Mucosa of descending colon (tissue), 3 donors: ENCODE measurements at places on chromosomes 4 and X. TPM values are rescaled to one million over a fixed set of nuclear protein-coding genes. Genes with fewer than 3 reads are reported as not detected.

- DNase-seq, result no peak
Measured at GRCh38 chrX:69045616-69046345, 119.5 kb downstream of the PJA1 start.

DNA sequence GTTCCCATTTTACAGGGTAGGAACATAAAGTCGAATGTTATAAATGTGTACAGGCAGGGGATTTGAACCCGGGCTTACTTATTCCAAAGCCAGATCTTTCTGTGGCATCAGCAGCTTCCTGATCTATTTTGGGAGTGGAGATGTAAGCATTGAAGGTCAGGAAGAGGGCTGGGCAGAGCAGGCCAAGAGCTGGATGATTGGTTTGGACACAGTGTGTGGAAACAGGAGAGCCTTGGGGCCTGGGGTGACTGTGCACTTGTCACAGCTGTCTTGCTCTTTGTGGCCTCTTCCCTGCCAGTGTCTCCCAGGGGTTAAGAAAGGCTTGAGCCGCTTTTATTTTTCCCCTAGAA, 127.9 kb upstream of the ENPP6 start:
- DNase-seq, result peak; percentile 47

- no peak for DNase-seq
Measured at GRCh38 chr4:47209833-47210232, 178.5 kb downstream of the GABRB1 start.

Gene ASB5
- 0.75 TPM for total RNA-seq

DNA sequence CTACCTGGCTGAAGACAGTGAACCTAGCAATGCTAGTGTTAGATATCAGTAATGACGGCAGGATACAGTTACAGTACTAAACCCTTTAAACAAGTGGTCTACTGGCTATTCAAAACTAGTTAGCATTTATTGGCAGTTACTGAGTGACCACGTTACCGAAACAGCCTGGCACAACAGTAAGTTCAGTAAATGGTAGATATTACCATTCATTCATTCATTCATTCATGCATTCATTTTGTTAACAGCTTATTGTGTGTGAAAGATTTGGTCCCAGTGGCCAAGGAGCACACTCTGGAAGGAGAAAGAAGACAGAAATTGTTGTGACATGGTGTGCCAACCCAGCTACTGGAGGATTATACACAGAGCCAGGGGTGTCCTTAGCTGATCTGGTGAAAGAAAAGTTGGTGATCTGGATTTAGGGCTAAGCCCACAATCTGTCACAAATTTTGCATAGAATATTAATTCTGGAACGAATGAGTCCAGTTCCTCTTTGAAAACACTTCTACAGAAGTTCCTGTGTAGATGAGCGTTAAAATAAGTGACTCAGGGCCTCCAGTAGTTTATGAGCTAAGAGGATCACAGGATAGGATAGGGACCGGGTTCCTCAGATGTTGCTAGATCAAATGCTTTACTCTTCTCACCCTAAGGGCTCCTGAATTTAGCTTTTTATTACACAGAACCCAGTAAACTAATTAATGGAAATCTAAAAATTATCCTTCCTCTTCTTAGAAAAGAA, 179.1 kb downstream of the CBR4 start:
- no peak for DNase-seq

- DNase-seq, result no peak
Measured at GRCh38 chrX:106957856-106958255, 37.7 kb downstream of the CLDN2 start.

Gene NRK
- 0.10 TPM for total RNA-seq

DNA sequence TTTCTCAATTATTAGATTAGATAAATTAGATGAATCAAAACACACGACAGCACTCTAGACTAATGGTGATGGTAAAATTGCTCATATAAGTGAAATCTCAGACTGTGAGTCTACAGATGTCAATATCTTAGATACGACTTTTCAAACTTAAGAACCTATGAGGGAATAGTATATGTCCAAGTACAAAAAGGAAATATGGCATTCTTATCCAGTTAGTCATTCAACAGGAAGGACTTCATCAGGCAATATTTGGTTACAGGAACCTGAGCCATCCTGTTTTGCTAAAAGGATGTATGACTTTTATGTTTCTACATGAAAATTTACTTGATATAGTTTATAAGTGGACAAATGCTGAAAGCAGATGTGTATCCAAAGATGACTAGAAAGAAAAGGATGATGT, 107.0 kb downstream of the CT47B1 start:
- DNase-seq, result no peak

DNA sequence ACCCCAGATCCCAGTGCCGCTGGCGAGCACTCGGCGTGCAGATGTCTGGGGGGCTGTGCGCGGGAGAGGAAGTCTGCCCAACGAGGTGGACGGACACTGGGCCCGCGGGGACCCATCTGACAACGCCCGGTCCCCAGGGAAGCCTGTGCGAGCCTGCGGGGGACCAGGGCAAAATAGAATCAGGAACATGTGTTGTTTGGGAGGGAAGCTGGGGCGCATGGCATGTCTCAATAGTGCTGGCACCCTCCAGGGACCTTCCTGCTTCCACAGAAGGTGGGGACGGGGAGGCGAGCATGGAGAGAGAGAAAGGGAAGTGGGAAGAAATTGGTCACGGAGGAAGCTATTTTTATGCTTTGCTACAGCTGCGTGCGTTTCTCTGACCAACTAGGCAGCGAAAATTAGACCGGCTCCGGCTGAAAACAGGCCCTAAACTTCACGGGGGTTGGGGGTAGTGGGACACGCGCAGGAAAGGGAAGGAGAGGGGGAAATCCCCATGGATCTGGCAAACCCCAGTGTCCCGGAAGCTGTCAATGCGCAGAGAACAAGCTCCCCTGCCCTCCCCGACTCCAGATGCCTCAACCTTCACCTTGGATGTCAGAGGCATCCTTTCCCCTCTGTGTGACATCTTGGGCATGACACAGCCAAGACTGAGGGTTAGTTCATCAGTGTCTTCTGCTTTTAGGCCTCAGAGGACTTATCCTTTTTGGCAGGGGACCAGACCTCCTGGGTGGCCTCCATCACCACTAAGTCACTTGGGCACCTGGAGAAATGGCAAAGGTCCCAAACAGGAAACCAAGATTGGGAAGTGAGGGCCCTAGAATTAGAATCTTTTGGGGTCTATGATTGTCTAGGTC, 169.8 kb upstream of the BCOR start:
- no peak for DNase-seq

GRCh38 chrX:33379839-33380238, 168.5 kb upstream of the DMD start:
- DNase-seq, result no peak

Gene CENPVL1
- not detected for total RNA-seq

Gene SCML1
- 12.9 TPM for total RNA-seq

- no peak for DNase-seq
Measured at GRCh38 chr4:137509855-137510282, 22.4 kb downstream of the PCDH18 start.

Gene MYOZ2
- total RNA-seq, result 0.63 TPM

GRCh38 chr4:122539861-122540465, 80.9 kb downstream of the IL21 start:
- no peak for DNase-seq

GRCh38 chr4:119244344-119244743, 31.8 kb downstream of the USP53 start:
- no peak for DNase-seq

DNA sequence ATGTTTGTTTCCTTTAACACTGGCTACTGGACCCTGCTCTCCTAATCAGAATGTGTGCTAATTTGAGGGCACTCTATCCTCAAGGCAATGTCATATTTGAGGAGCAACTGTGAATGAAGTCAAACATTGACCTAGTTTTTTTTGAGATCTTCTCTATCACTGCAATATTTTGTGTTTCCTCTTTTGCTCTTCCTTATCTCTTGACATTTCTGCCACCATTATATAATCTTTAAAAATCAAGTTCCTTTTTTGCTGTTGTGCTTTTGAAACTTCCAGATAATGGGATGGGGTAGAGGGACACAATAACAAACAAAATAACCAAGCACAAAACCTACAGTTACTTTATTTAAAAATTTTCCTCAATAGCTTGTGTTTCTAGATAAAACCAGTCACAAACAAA, 7.4 kb upstream of the WDFY3 start:
- no peak for DNase-seq

GRCh38 chrX:49960061-49960460, 37.7 kb downstream of the CLCN5 start:
- DNase-seq, result no peak

- peak; percentile 51 for DNase-seq
Measured at GRCh38 chr4:184382189-184382846, 92.0 kb downstream of the IRF2 start.

GRCh38 chr4:80125252-80126177, 52.5 kb upstream of the ANTXR2 start:
- DNase-seq, result peak; percentile 52

Gene XAGE2
- not detected for total RNA-seq

DNA sequence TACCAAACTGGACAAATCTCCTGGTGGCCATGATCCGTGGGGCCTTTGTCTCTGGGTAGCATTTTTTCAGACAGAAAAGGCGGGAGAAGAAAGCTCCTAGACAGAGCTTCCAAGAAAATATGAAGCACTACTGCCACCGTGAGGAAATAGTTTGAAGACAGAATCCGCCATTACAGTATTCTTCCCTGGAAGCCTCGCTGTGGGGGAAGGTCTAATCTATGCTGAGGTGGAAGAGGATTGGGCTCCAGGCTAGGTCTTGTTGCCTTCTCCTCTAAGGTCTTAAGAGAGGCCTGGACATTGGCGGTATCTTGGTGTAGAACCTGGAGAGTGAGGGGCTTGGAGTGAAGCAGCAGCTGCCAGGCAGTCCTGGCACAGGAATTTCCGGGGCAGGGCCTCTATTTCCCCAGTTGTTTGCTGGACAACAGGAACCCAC, 218.9 kb downstream of the OR13H1 start:
- no peak for DNase-seq

DNA sequence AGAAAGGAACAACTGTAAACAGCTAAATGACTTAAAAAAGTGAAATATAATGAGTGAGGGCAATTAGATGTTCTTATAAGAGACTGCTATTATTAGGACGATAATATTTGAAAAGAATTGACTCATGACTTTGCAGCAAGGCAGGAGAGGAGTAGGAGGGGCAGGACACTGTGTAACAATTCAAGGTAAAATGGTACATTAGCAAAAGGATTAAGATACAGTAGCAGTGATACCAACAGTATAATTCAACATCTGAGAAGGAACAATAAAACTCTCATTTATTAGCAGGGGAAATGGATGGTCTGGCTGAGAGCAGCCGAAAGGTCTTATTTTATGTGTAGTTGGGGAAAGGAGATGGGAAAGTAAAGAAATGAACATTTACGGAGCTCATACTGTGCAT, 315.5 kb upstream of the BOD1L1 start:
- DNase-seq, result no peak

- no peak for DNase-seq
Measured at GRCh38 chrX:15530318-15530717, 29.7 kb downstream of the BMX start.

Gene RBMXL3
- not detected for total RNA-seq

DNA sequence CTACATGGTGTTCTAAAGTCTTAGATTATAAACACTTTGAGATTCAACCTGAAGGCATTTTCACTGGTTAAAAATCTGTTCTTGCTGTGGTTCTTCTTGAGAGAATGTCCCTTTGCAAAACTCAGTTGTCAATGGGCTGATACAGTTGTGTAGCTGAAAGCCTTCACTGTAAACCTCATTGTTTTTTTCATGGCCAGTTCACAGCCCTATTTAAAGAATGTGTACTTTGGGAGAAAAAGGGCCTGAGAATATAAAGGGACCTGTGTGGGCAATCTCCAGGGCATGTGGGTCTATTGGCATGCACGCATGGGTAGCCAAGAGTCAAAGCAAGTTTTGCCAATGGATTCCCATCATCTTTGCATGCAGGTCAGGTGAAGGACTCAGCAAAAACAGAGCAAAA, 7.8 kb upstream of the MAP7D3 start:
- DNase-seq, result no peak

DNA sequence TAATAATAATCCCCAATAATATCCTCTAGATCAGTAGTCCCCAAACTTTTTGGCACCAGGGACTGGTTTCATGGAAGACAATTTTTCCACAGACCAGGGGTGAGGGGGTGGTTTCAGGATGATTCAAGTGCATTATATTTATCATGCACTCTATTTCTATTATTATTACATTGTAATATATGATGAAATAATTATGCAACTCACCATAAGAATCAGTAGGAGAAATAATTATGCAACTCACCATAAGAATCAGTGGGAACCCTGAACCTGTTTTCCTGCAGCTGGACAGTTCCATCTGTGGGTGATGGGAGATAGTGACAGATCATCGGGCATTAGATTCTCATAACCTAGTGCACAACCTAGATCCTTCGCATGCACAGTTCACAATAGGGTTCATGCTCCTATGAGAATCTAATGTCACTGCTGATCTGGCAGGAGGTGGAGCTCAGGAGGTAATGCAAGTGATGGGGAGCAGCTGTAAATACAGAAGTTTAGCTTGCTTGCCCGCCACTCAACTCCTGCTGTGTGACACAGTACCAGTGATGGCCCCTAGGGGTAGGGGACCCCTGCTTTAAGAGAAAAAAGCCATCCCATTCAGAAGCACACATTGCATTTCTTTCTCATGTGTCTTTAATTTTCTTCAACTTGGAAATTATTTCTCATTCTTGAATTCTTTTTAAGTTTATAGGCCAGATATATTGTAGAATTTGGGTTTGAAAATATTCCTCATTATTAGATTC, 16.0 kb upstream of the SH3RF1 start:
- no peak for DNase-seq

Gene OR13H1
- not detected for total RNA-seq

GRCh38 chr4:38442073-38442788, 221.8 kb upstream of the KLF3 start:
- DNase-seq, result no peak

Gene SPANXA1
- not detected for total RNA-seq

GRCh38 chr4:168120811-168121210, 28.5 kb downstream of the ANXA10 start:
- no peak for DNase-seq

DNA sequence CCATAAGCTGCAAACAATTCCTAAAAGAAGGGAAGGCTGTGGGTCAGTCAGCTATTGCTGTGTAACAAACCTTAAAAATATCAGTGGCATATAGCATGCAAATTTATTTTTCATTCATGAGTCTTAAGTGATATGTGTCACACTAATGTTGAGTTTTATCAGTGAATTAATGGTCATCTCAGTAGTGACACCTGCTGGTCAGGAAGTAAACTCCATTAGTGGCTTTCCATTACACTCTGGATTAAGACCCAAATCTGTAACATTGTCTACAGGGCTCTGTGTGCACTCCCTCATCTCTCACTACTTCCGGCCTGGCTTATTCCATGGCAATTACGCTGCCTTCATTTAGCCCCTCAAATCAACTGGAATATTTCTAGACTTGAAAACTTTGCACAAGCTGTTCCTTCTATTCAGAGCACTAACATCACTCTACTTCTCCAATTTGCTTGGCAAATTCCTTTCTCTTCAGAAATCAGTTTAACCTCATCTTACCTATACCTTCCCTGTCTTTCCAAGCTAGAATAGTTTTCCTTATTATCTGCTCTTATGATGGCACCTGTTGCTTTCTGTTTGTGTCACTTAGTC, 217.3 kb upstream of the TAPT1 start:
- no peak for DNase-seq

GRCh38 chr4:92059615-92060014, 244.2 kb upstream of the GRID2 start:
- DNase-seq, result no peak
